ENCODE measurements at places on chromosomes 6 and 20. TPM values are rescaled to one million over a fixed set of nuclear protein-coding genes. Genes with fewer than 3 reads are reported as not detected.

GPX5 gene
- total RNA-seq: not detected

CRYBG1 gene
- 18.7 TPM for total RNA-seq

HLA-DQB1 gene
- total RNA-seq: not detected

CITED2 gene
- total RNA-seq: 63.6 TPM

LPA gene
- total RNA-seq: 0.10 TPM

DNA sequence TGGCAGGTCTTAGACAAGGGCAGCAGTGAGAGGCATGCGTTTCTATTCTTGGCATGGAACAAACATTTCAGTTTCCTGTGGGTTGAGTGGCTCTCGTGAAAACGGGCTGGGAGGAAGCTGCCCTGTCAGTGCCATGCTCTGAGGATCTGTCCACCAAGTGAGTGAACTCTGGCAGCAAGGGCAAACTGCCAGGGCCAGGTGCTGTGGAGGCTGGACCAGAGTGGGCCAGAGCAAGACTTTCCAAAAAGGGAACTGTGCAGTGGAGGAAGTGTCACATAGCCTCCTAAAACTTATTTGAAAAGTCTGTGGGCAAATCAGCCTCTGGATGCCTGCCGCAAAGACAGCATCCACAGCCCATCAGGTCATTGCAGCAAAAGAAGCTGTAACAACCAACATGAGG, 44.2 kb upstream of the TAB2 start:
- no peak for DNase-seq

DNA sequence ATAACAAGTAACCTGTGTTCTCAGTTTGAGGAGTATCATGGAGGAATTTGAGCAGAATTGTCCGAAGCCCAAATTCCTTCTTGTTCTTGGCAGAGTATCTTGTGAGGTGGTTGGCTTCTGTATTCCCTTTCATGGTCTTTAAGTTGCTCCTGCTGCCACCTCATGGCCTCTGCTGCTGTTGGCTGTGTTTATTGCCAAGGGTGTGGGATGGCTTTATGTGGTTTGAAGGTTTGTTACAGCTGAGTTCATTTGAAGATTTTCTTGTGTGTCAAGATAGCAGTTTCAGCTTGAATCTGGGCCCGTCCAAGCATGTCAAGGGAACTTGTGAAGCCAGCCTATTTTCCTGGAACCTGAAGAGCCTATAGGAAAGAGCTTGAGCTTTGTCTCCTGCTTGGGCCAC, 20.2 kb upstream of the TTK start:
- DNase-seq: peak; percentile 38

- DNase-seq: no peak
Measured at GRCh38 chr6:136163260-136163659, 86.9 kb downstream of the MTFR2 start.

- DNase-seq: peak; percentile 91
Measured at GRCh38 chr20:48051794-48052474, 266.7 kb upstream of the SULF2 start.

- no peak for DNase-seq
Measured at GRCh38 chr6:125509477-125509876, 207.7 kb upstream of the HDDC2 start.

Measured in tongue (tissue), 3 donors.